ENCODE measurements at places on chromosomes 5 and 9.

DNA sequence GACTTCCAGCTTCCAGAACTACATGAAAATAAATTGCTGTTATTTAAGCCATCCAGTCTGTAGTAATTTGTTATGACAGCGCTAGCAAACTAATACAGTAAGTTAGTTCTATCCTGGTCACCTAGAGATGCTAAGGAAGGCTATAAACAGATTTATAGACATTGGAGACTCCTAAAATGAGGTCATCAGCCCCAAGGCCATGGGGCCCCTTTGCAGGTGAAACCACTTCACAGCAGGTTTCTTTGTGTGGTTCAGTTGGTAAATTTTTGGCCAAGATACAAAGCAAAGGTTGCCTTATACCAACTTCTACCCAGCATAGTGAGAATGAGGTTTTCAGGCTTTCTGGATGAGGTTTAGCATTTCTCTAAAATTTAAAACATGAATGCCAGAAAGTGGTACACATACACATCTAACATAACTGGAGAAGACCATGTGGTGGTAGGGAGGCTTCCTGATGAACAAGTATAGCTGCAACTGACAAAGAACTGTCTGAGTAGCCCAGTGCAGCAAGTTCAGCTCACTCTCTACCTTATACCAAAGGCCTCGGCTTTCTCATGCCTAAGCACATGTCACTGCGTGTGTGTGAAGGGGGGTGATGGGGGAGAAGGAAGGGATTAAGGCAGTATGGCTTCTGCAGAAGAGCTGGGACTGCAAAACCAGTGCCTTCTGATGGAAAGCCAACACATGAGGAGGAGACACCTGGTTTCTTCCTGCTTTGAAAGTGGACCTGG lies 264.6 kb upstream of the TAS2R1 start:
- DNase-seq, result no peak

DNA sequence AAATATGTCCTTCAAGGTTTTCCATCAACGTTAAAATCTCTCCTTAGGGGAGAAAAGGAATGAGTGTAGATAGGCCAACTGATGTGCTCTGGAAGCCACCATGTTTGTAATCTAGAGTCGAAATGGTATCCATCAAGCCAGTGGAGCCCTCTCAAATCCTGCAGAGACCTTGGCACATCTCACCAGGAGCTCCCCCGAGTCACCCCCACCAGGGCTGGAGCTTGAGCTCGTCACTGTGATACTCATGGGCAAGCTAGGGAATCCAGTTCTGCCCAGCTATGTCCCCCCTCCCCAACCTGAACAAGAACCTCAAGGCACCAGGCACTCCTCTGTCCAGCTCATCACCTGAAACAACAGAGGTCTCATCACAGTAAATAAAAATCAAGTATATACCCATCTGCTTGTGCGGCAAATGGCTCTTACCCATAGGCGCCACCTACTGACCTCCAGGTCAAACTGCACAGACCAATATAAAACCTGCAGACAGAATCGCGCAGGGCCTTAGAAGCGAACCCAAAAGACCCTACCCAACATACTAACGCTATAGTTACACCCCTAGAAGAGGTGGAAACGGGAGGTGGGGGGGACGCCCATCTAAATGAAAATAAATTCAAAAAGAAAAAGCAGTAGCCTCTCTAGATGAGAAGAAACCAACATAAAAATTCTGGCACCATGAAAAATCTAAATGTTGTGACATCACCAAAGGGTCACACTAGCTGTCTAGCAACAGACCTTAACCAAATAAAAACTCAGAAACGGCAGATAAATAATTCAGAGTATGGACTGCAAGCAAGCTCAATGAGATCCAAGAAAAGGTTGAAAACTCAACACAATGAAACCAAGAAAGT lies 75.0 kb downstream of the TTC39B start:
- DNase-seq, result no peak

- DNase-seq, result no peak
These were observed 254.8 kb upstream of the PPP1R2B start for GRCh38 chr5:156595132-156595787.

DNA sequence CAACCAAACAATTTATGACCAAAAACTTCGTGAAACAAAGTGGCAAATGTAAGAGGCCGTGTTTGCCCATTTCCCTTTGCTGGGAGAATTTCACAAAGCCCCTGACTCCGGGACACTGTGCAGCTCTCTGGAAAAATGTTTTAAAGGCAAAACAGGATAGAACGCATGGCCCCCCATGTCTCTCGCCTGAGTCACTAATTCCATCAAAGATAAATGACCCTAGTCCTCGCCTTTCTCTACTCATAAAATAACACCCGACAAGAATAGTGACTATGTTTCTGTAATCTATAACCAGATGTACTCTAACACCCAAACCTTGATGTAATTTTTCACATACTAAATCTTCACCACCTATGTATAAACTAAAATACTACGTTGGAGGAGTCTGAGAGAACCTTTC lies 55.7 kb upstream of the SAP30L start:
- DNase-seq, result no peak

- no peak for DNase-seq
These were observed 106.4 kb downstream of the ZSWIM6 start for GRCh38 chr5:61438298-61438970.

GRCh38 chr5:154300207-154300883 lies 109.8 kb downstream of the GALNT10 start:
- DNase-seq, result no peak

DNA sequence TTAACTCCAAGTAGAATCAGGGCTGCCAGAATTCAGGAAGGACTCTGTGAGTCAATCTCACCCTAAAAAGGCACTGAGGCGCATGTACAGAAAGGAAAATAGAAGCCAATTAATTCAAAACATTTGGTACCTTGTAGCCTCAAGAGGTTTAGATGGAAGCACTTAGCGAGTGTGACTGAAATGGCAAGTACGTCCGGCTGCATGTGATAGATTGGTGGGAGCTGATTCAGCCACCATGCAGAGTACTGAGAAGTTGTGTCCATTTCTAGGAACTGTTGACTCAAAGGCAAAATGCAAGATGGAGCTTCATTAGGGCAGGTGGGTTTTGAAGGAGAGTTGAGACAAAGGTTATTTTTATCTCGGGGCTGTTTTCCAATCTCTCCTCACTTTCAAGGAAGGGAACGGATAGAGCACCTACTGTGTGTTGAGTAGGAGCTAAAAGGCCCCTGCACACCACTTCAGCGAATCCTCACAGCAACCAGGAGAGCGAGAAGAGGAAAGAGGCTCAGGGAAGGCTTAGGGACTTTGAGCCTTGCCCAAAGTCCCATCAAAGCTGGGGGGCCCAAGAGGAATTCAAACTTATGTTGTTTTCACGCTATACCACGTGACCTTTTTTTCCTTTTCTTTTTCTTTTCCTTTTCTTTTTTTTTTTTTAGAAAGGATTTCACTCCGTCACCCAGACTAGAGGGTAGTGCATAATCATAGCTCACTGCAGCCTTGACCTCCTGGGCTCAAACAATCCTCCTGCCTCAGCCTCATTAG lies 34.6 kb upstream of the CPEB4 start:
- DNase-seq, result no peak

- DNase-seq, result no peak
These were observed 52.0 kb upstream of the SLC25A51 start for GRCh38 chr9:37955781-37956422.

GRCh38 chr5:7816535-7816901 lies 34.4 kb downstream of the CFAP90 start:
- no peak for DNase-seq

DNA sequence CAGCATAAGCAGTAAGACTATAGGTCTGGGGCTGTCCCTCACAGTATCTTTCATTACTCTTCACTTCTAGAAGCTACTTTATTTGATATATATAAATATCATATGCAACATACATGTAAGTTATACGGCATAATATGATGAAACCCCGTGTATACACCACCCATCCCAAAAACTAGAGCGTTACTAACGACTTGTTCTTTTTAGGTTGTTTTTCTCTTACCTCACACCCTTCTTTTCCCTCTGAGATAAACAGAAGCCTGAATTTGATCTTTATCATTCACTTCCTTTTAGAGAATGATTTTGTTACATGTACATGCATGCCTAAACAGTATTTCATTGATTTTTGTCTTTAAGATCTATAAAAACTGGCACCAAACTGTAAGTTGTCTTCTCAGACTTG lies 3.7 kb downstream of the TRMO start:
- DNase-seq, result no peak

DNA sequence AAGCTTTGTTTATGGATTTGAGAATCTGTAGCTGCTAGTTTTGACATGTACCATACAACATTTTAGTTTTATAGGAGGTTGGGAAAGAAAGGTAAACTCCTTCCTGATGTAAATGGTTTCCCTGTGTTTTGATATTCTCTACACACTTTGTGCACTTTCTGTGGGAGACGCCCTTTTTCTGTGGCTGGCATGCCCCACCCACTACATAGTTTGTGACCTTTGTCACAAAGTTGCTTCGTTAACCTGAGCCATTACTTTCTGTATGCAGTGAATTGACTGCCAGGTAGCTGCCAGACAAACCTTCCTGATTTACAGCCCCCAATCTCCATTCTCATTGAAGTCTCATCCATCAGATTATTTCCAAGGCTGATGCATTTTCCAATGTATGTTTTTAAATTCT lies 90.6 kb downstream of the NLN start:
- DNase-seq, result no peak

GRCh38 chr5:14954616-14955343 lies 83.2 kb upstream of the ANKH start:
- no peak for DNase-seq

- DNase-seq, result no peak
These were observed 711 bp downstream of the MRPL50 start for GRCh38 chr9:101397746-101398067.

GRCh38 chr9:81581986-81582385 lies 107.4 kb downstream of the TLE1 start:
- no peak for DNase-seq

- no peak for DNase-seq
These were observed 791.2 kb downstream of the MAT2B start for GRCh38 chr5:164296603-164297080.

GRCh38 chr5:131368866-131369265 lies 105.0 kb downstream of the CDC42SE2 start:
- DNase-seq, result no peak

GRCh38 chr5:54528633-54529209 lies 11.2 kb downstream of the SNX18 start:
- DNase-seq, result no peak

DNA sequence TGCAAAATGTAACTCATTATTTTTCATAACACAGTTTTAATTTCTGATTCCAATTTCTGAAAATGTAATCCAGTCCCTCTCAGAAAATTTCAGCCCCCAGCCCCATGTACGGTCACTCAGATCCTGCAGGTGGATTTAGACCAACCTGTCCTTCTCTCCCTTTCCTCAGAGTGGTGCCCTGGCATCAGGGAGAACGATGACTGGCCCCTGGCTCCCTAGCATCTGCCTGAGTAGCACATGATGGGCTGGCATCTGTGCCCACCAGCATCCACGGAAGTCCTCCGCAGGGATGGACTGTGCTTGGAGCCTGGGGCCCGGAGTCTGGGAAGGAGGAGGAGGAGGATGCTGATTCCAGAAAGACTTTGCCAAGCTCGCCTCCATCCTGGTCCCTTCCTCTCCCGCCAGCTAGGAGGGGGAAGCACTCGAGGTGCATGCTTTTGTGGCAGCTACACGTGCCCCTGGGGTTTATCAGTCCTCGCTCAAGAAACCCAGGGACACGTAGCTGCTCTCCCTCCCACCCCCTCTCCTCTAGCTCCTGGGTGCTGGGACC lies 54.4 kb upstream of the RUFY1 start:
- DNase-seq, result no peak

GRCh38 chr5:10701567-10702039 lies 59.4 kb downstream of the DAP start:
- peak; percentile 14 for DNase-seq

DNA sequence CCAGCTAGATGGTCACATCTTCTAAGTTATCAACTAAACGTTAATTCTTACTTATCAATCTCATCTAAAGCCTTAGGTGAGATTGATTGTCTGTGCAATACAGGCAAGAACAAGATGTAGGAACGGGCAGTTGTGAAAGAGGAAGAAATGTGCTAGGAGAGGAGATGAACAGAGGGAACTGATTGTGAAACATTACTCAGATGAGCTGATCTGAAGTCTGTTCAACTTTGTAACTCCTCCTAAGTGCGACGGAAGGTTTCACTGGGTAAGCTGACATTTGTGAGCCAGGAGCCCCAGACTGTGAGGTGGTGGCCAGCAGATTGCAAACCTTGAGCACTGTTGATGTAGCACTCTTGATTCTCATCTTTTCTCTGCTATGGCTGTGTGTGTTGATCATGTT lies 204.1 kb downstream of the CD180 start:
- no peak for DNase-seq

GRCh38 chr5:142972064-142972570 lies 201.9 kb downstream of the ARHGAP26 start:
- no peak for DNase-seq

GRCh38 chr5:36040651-36041536 lies 25.8 kb downstream of the UGT3A2 start:
- DNase-seq, result peak; percentile 97

GRCh38 chr9:89364666-89365531 lies 46.6 kb downstream of the SECISBP2 start:
- no peak for DNase-seq

- DNase-seq, result peak; percentile 78
These were observed 25.0 kb upstream of the HMCN2 start for GRCh38 chr9:130240410-130241197.

GRCh38 chr9:137141976-137142936 lies 3.3 kb downstream of the GRIN1 start:
- DNase-seq, result no peak

DNA sequence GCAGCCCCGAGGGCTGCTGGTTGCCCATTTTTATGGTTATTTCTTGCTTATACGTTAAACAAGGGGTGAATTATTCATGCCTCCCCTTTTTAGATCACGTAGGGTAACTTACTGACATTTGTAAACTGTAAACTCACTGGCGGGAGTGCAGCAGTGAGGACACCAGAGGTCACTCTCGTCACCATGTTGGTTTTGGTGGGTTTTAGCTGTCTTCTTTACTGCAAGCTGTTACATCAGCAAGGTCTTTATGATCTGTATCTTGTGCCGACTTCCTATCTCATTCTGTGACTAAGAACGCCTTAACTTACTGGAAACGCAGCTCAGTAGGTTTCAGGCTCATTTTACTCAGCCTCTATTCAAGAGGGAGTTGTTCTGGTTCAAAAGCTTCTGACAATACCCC lies 155.0 kb upstream of the PRDM9 start:
- peak; percentile 32 for DNase-seq

DNA sequence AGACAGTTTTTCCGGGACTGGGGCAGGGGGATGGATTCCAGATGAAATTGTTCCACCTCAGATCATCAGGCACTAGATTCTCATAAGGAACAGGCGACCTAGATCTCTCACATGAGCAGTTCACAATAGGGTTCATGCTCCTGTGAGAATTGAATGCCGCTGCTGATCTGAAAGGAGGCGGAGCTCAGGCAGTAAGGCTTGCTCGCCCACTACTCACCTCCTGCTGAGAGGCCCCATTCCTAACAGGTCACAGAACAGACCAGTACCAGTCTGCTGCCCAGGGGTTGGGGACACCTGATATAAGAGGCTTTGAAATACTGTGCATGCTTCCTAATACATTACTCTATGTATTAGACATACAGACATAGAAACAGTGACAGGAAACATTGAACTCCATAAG lies 41.1 kb downstream of the PTPRD start:
- no peak for DNase-seq

GRCh38 chr9:13942201-13942600 lies 371.7 kb downstream of the NFIB start:
- no peak for DNase-seq

Data from NCI-H1105 treated with DMSO at 0.1 percent for 48 hours (cell line).